ENCODE measurements at places on chromosomes 7 and 10.

- no peak for DNase-seq
Observed at GRCh38 chr10:121654021-121654545, 55.8 kb upstream of the FGFR2 start.

- DNase-seq, result no peak
Observed at GRCh38 chr10:124182088-124182541, 88.7 kb upstream of the CHST15 start.

DNA sequence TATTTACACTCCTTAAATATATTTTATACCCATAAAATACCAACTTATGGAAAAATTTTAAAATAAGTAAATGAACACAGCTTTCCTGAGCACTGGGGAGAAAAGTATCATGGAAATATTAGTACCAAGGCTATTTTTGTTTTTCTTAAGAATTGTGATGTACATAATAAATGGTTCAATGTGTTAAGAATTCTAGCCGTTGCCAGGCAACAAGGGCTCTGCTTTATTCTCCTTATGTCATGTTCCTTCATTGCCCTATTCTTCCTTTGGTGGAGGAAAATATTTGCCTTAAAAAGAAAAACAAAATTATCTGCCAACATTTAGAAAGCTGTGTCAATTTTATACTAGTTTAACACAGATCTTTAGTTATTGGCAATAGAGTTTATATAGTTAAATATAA, 2.6 kb upstream of the ZPBP start:
- DNase-seq, result no peak

GRCh38 chr7:106773721-106774120, 91.4 kb upstream of the PIK3CG start:
- no peak for DNase-seq

DNA sequence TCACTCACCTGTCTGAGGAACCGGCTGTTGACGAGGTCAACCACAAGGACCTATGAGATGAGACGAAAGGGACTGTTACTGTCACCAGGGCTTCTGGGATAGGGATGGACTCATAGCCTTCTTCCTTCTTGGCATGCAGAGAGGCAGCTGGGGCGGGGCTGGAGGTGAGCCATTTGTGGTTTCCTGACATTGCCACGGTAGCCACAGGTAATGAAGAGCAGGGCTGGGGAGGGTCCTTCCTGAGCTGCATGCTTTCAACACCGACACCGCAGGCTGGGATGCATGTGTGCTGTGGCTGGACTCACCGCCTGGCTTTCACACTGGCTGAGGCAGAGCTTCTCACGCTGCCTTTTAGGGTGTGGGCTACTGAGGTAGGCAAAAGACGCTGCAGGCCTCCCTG, 46.4 kb upstream of the MKRN1 start:
- no peak for DNase-seq

GRCh38 chr7:375321-375831, 85.4 kb downstream of the FOXL3 start:
- DNase-seq, result no peak

DNA sequence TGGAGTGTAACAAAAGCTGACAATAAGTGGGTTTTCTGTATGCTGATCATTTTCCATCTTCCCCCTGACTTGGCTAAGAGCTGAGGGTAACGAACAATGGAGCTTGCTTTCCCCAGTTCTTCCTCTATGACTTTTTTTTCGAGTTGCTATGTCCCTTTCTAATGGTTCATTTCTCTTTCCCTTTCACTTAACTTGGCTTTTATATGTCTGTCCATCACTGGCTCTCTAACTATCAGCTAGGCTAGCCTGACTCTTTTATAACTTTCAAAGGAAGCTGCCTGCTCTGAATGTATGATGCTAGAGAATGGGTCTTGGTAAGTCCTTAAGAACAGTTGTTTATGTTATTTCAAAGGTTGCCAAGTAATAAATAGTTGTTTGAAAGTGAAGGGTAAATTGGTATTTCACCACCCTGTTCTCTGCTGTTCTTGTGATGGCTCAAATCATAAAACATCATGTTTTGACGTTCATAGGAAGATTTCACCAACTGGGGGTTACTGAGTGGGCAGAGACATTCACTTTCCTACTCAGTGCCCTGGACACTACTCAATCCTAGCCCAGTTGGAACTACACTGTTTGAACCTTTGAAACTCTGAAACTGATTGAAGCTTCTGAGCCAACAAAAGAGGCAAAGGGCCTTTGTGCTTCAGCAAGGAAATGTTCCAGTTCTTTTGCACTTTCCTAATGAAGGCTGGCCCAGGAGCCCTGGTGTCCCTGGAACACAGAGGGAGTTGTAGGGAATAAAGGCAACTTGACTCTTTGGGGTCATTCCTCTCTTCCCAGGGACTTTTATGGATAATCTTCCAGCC, 85.4 kb upstream of the PHYHIPL start:
- DNase-seq, result no peak

- DNase-seq, result no peak
Observed at GRCh38 chr7:158246272-158246959, 341.2 kb downstream of the PTPRN2 start.

GRCh38 chr7:158399762-158400161, 187.9 kb downstream of the PTPRN2 start:
- no peak for DNase-seq

- DNase-seq, result no peak
Observed at GRCh38 chr7:139566736-139567646, 43.5 kb downstream of the CLEC2L start.

GRCh38 chr10:102241032-102241443, 274 bp downstream of the PITX3 start:
- DNase-seq, result no peak

GRCh38 chr7:4775848-4776623, 613 bp downstream of the AP5Z1 start:
- DNase-seq, result peak; percentile 20

DNA sequence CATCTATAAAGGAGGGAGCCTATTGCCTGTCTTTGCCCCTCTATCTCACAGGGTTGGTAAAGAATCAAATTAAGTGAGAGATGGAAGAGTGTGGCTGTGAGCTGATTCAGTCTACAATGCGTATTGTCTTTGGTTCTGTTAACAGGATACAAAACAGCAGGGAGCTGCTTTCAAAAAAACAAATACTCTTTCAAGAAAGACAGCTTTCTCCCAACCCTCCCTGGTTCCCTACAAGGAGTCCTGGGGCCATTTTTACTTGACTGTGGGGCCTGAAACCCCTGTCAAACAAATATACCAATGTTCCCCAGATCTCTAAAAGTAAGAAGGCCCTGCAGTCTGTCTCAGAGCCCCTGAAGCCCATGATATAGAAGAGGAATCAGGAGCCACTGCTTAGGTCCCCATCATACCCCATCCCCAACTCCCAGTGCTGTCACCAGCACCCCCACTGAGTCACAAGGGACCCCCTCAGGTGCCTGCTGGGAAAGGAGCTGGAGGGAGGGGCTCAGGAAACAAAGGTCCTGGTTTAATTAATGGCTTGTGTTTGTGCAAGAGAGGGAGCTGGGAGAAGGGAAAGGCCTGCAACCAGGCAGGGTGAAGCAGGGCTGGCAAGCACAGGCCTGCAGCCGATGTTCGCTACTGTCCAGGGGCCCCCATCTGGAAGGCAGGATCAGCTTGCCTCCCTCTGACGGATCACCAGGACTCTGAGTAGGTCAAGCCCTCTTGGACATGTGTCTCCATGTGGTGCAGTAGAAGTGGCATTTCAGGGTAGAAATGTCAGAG, 182.0 kb upstream of the GHITM start:
- no peak for DNase-seq

DNA sequence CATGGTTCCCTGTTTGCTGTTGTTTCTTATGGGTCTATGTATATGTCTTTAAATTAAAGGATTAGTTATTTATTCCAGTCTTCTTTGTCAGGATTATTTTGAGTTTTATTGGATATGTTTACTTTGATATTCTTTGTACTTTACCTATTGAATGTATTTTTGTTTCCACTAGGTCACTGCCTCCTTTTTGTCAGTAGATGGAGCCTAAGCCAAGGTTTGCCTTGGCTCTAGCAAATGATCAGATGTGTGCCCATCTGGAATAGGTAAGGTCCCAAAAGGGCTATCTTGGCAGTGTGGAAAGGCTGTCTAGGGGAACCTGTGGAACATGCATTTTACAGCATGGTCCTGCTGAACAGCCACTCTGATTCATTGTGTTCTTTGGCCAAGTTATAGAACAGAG, 337.3 kb upstream of the GHITM start:
- no peak for DNase-seq

GRCh38 chr7:69110450-69111050, 487.7 kb upstream of the AUTS2 start:
- no peak for DNase-seq

DNA sequence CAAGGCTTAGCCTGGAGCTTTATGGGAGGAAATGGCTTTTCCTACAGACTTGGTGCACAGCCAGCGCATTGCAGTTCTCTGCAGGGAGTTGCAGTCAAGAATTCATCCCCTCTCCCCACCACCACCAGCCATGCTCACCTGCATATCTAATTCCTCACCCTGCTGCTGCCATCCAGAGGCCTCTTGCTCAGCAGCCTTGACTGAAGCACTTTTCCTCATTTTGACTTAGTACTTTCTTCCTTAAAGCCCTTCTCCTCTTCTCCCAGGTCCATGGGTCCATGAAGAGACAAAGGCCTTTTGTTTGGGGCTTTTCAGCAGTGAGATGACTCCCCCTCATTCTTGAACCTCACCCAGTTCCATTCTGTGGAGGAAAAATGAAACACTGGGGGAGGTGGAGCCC, 39.7 kb upstream of the GPR141 start:
- no peak for DNase-seq

DNA sequence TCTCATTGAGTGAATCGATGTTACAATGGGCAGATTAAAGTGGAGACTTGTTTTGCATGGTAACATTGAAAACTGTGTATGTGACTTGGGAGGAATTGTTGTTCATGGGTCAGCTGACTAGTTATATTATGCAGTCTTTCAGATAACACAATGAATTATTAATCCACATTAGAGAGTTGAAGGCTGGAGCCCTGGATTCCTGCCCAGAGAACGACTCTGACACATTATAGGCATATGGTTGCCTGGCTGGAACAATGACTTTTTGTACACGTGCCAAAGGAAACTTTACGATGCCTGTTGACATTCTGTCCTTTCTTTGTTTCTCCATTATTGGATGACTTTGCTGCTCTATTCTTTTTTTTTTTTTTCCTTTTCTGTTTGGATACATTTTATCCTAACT, 52.3 kb upstream of the TMEM229A start:
- no peak for DNase-seq

DNA sequence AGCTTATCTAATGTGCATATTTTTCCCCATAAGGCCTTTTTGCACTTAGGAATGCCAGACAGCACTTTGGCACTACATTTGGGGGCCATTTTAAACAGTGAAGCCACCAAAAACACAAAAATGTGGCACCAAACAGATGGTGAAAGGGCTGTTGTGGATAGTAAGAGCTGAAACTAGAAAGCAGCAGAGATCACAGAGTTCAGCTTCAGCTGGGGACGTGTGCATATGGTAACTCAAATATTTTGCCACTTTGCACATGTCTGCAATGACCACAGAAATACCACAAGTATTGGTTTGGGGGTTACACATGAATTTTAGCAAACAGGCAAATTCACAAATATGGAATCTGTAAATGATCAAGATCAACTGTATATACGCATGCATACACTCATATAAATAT, 72.8 kb downstream of the PODXL start:
- no peak for DNase-seq

DNA sequence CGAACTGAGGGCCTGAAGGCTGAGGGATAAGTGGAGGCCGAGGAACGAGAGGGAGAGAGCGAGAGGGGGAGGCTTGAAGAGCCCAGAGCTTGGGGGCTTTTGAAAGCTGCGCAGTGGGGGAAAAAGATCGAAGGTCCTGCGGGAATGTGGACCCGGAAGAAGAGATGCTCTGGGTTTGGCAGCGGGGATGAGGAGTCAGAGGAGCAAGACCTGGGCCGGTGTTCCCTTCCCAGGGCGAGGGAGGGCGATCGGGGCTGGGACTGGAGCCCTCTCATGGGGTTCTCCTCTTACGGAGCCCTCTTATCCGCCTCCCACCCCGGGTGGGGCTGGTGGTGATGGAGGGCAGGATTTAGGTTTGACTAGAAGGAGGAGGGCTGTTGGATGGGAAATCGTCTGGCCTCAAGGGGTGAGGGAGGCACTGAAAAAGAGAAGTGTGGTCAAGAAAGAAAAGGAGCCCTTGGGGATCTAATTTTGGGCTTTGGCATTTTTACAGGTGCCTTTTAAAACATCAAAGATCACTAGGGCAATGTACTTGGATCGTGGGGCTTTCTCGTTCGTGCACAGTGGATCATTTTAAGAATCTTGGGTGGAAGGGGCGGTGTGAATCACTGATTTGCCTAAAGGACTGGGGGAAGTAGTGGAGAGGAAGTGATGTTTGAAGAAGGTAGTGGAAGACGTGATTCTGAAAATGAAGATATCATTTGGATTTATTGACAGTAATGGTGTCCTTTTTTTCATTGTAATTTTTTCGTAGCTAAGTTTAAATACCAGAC, 637 bp downstream of the SAMD8 start:
- peak; percentile 28 for DNase-seq

- no peak for DNase-seq
Observed at GRCh38 chr10:49567810-49568209, 28.9 kb upstream of the ERCC6 start.

DNA sequence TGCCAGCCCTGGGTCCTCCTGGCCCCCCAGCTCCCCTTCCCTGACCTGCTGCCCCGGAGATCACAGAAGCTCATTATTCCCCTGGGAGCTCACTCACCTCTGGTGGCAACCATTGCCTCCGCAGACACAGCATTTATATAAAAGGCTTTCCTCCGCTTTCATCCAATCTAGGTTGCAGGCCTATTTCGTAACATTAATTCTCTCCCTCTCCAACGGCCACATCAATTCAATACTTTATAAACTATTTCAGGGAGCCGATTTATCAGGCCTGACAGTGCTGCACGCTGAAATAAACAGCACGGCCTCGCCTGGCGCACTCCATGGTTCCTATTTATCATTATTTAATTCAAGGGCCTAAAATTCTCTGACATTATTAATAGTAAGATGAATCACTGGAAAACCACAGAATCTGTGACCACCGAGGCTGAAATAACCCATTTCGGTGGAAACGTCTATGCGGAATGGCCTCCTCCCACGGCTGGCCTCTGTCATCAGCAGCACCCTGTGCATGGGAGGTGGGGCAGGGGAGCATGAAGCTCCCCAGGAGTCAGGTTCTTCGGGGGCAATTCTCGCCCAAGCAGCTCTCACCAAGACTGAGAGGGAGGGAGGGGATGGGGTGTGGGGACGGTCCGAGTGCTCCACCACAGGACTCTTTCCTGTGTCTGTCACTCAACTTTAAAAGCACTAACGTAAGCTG, 249.3 kb upstream of the PFKP start:
- no peak for DNase-seq

All from T-helper 22 cell (primary cell).